Uterine smooth muscle cell (primary cell): ENCODE measurements at places on chromosomes 6 and 20. TPM values are rescaled to one million over a fixed set of nuclear protein-coding genes. Genes with fewer than 3 reads are reported as not detected.

ALDH5A1 gene
- 1.3 and 2.1 TPM in 2 replicates for total RNA-seq

THBS2 gene
- total RNA-seq: 425 and 803 TPM in 2 replicates

OOEP gene
- total RNA-seq: not detected in 2 replicates

MYO6 gene
- total RNA-seq: 14.6 and 17.0 TPM in 2 replicates

CRISP3 gene
- not detected in 2 replicates for total RNA-seq

TSBP1 gene
- under 0.01 TPM in 1 of 2 replicates, not detected in the other for total RNA-seq

RAMACL gene
- 2.1 and 2.3 TPM in 2 replicates for total RNA-seq

COL9A3 gene
- 0.11 and 1.1 TPM in 2 replicates for total RNA-seq

SLC13A3 gene
- total RNA-seq: 3.1 and 5.5 TPM in 2 replicates

VSX1 gene
- total RNA-seq: not detected in 2 replicates

LMBRD1 gene
- 15.6 and 22.0 TPM in 2 replicates for total RNA-seq

MDFI gene
- 0.11 and 1.2 TPM in 2 replicates for total RNA-seq

NUS1 gene
- 24.8 and 32.2 TPM in 2 replicates for total RNA-seq

HTR1E gene
- total RNA-seq: under 0.01 and 0.12 TPM in 2 replicates
